Placental epithelial cell (primary cell): ENCODE measurements at places on chromosomes 16 and 17. TPM values are rescaled to one million over a fixed set of nuclear protein-coding genes. Genes with fewer than 3 reads are reported as not detected.

The TMEM114 gene
- not detected in 2 replicates for total RNA-seq

The ATP1B2 gene
- not detected in 2 replicates for total RNA-seq

The DNASE1L2 gene
- total RNA-seq = 0.22 and 2.0 TPM in 2 replicates

The NPIPA2 gene
- total RNA-seq = 0.79 TPM in 1 of 2 replicates, not detected in the other

The TBX2 gene
- under 0.01 TPM in 1 of 2 replicates, not detected in the other for total RNA-seq

The TBC1D3K gene
- total RNA-seq = not detected in 2 replicates

The MBTPS1 gene
- 98.9 and 109 TPM in 2 replicates for total RNA-seq

The SOCS1 gene
- 10.3 and 22.0 TPM in 2 replicates for total RNA-seq

The ABCC3 gene
- total RNA-seq = 0.39 and 0.43 TPM in 2 replicates

The KRT222 gene
- total RNA-seq = 1.6 TPM in 2 replicates
